ENCODE measurements at places on chromosomes 7 and 10. TPM values are rescaled to one million over a fixed set of nuclear protein-coding genes. Genes with fewer than 3 reads are reported as not detected.

Gene HDAC9
- total RNA-seq: 5.0 TPM

Gene PTF1A
- total RNA-seq: not detected

GRCh38 chr7:108086546-108086945 is 43.6 kb downstream of the LAMB4 start:
- DNase-seq: no peak

DNA sequence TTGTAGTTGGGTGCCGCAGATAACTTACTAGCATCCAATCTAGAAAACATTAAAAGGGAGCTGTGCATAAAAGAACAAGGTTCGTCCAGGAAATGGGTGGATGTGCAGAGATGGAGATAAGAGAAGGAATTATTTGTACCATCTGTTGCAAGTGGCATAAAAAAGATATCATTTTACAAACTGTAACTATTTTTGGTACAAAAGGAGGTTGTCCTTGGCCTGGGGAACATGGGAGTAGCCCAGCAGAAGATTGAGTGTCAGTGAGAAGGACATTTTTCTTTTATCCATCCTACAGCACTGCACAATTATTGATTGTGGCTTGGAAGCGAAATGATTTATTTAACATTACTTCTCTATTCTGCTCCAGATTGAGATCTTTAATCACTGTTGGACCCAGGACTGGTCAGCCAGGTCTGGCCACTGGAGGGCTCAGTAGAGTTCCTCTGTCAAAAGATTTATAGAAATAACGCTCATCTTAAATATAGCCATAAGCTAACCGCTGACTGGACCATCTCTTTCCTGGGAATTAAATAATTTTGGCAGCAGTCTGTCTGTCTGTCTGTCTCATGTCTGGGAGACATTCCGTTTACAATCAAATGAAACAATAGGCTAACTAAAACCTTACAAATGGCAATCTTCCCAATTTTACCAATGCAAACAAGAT is 254.1 kb downstream of the KIAA1217 start:
- DNase-seq: peak; percentile 33

Gene TSPAN12
- 148 TPM for total RNA-seq

- no peak for DNase-seq
Observed at GRCh38 chr7:44156453-44157010, 15.4 kb upstream of the MYL7 start.

Gene GHRHR
- not detected for total RNA-seq

Gene PDZD7
- 0.44 TPM for total RNA-seq

Gene TRPV6
- total RNA-seq: not detected

DNA sequence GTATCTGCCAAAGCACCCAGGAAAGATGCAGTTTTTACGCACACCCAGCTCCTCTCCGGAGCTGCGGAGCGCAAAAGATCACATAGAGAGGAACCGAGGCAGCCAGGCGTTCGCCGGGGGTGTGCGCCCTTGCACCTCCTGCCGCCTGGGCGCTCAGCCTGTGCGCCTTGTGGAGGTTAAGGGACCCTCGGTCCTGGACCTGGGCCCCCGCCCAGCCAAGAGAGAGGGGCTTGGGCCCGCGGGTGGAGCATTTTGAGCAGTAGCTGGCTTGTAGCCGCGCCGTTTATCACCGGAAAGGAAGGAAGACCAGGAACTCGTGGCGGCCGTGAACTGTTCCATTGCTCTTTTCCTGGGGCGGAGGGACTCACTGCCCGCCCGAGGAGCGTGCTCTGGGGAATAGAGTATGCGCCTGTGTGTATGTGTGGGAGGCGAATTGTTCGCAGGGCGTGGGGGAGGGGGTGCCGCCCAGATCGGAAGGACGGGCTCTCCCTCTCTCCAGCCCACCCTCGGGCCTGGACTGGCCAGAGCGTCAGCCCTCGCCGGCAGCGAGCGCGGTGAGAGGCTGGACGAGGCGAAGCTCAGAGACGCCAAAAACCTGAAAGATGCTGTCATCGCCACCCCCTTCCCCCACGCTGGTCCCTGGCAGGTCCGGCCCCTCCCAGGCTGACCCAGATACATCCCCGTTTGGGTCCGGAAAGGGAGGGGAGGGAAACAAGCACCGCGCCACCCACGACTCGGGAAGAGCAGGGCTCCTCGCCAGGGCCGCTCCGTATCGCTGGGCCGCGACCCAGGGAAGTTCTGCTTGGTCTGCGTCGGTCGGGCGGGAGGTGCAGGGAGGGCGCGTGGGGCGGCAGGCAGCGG is 1.2 kb upstream of the WNT2 start:
- DNase-seq: peak; percentile 68

Gene LRRN3
- total RNA-seq: not detected

Gene HTR7
- under 0.01 TPM for total RNA-seq

DNA sequence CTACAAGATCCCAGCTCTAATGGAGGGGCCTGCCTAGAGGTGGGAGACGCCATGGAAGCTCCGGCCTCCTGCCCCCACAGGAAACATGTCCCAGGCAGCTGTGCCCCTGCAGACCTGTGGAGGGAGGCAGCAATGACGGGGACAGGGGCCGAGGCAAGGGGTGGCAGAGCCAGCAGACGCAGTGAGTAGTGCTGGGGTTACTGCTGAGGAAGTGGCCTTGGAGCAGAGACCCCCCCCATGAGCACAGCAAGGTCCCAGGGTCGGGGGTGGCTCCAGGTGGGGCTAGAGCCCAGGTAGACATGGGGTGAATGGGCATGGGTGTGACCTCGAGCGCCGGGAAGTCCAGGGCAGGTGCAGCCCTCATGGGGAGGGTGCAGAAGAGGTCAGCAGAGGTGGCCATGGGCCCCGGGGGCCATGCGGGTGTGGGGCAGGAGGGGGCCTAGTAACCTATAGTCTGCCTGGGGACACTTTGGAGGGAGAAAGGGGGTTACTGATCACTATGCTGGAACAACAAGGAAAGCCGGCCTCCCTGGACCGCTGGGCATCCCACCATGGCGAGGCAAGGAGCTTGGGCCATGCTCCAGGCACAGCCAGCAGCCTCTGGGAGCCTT is 45.5 kb downstream of the JAKMIP3 start:
- no peak for DNase-seq

- DNase-seq: no peak
Observed at GRCh38 chr7:80790877-80791276, 128.0 kb downstream of the SEMA3C start.

Gene CYP2C19
- not detected for total RNA-seq

Gene ITGB8
- 31.2 TPM for total RNA-seq

GRCh38 chr7:2862831-2863361 is 18.8 kb upstream of the GNA12 start:
- DNase-seq: no peak

Gene LRMDA
- total RNA-seq: 17.3 TPM

Gene ASB15
- not detected for total RNA-seq

Gene ASB10
- not detected for total RNA-seq

Gene PTEN
- 60.1 TPM for total RNA-seq

DNA sequence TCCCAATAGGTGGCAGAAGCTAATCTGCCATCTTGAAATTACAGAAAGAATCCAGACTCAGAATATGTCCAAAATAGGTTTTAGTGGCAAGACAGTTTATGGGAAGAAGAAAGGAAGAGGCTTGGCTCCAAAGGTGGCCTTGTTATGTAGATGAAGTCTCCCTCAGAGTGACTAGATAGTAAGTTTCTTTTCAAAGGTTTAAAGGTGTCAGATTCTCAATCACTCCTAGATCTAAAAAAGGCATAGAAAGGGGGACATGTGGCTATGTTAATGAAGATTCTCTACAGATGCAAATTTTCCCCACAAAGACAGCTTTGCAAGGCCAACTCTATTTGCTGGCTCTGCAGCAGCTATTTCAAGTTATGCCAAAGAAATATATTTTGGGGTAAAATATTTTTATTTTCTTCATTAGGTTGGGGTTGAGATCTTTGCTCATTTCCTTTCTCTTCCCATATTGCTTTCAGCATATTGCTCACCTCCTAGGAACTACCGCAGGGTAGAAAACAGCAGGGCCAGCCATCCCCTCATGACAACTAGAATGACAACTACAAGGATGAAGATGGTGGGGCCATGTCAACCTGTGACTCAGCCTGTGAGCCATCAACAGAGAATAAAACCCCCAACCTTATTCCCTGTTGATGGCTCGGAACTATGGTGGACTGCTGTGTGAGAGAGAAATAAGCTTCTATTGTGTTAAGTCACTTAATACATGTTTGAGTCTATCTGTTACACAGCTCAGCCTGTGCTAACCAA is 274.0 kb upstream of the GALNT17 start:
- no peak for DNase-seq

GRCh38 chr7:5713124-5713912 is 68.1 kb downstream of the RNF216 start:
- DNase-seq: no peak

DNA sequence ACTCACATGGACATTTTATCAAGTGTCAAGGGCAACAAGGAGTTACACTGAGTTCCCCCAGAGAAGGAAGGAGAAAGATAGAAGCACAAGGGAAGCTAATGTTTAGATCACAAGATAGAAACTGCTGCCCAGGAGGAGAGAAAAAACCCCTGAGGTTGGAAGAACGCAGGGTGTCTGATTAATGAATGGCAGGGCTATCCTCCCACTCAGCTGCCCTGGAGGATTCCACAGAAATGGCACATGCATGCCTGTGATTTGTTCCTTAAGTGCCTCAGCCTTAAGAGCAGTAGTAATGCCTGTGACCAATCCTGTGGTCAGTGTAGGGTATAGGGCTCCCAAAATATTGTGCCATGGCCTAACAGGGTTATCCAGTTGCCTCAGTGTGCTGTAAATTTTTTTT is 20.2 kb downstream of the DNAJB9 start:
- no peak for DNase-seq

Gene CTAGE6
- total RNA-seq: 0.20 TPM

Gene LRRC17
- 2.0 TPM for total RNA-seq

Gene MYH16
- 0.22 TPM for total RNA-seq

Gene LOXL4
- 0.87 TPM for total RNA-seq

- DNase-seq: peak; percentile 37
Observed at GRCh38 chr10:132593900-132594876, 56.6 kb downstream of the INPP5A start.

GRCh38 chr7:18995811-18996426 is 121.5 kb downstream of the TWIST1 start:
- DNase-seq: no peak

DNA sequence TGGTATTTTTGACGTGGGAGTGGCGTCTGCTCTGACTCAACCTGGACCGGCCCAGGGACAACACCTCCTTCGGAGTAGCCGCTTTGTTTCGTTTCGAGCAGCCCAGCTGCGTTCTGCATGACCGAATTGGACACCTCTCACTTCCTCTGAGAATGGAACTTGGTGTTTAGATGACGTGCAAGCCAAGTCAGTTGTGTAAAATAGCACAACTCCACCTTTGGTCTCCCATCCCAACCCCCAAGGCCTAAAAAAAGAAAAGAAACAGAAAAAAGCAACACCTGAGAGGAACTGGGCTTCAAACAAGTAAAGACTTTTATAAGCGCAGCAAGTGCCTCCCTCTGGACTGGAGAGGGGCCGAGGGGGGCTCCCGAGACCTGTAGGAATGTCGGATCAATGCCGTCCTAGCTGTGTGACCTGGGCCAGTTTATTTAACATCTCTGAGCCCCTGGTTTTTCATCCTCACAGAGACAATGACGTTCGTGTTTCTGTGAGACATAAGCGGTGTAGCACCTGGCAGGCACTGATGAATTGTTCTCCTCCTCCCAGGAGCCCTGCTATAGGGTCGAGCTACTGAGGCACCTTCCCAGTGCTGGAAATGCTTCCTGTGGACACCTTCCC is 52.0 kb upstream of the SMNDC1 start:
- peak; percentile 95 for DNase-seq

DNA sequence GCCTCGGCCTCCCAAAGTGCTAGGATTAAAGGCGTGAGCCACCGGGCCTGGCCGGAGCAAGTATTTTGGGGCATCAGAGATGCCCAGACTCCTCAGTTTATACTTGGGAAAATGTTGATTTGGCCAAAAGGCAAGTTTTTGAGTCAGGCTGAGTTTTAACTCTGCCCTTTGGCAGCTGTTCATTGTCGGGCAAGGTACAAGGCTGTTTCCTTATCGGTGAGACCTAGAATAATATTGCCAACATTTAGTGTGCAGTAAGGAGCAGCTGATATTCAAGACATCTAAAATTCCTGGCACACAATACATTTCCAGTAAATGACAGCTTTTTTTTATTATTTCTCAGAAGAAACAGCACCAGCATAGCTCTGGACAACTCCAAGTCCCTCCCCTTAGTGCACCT is 147.6 kb upstream of the C7orf33 start:
- no peak for DNase-seq

Gene HABP2
- total RNA-seq: under 0.01 TPM

DNA sequence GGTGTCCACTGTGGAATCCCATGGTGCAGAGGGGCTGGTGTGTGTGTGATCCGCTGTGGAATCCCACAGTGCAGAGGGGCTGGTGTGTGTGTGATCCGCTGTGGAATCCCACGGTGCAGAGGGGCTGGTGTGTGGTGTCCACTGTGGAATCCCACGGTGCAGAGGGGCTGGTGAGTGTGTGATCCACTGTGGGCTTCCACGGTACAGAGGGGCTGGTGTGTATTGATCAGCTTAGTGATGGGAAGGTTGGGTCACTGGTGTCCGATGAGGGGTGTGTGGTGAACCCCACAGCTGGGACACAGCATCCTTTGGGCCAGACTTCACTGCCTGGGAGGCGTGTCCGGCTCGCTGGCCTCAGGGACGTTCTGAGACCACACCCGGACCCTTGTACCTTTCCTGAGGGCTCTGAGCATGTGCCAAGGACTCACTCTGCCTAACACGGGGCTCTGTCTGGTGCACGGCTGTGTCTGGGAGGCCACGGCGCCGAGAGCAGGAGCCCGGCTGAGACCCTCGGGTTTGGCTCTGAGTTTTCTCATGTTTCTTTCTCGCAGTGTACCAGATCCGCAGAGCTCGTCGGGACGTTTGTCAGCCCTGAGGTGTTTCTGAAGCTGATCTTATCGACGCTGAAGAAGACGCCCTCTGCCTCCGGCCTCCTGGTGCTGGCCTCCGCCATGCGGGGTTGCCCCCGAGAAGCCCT is 29.3 kb upstream of the PRKAR1B start:
- DNase-seq: no peak

- no peak for DNase-seq
Observed at GRCh38 chr7:56250135-56250534, 133.9 kb upstream of the NUPR2 start.

All from lung microvascular endothelial cell (primary cell).